ENCODE measurements at places on chromosomes 13 and 19.

- no peak for DNase-seq
Measured at GRCh38 chr19:17671906-17672305, 16.2 kb downstream of the UNC13A start.

- DNase-seq = no peak
Measured at GRCh38 chr19:3423183-3423829, 56.9 kb downstream of the NFIC start.

- no peak for DNase-seq
Measured at GRCh38 chr13:93765062-93765461, 538.5 kb downstream of the GPC6 start.

GRCh38 chr13:77599351-77599750, 63.8 kb downstream of the SCEL start:
- DNase-seq = no peak

DNA sequence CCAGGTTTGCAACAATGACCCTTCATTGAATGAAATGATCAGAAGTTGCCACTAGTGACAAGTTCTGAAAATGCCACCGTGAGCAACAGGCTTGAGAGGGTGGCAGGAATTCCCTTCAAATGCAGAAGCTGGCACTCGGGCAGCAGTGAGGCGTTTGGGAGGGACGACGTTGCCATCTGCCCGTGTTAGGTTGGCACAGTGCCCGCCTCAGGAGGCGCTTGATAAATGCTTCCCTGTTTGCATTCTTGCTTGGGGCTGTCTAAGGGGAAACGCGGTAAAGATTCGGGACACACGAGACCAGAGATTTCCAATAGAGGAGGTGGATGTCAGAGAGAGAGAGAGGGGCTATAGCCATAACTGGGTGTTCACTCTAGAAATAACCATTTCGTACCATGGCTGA, 101.9 kb downstream of the TEX29 start:
- no peak for DNase-seq

DNA sequence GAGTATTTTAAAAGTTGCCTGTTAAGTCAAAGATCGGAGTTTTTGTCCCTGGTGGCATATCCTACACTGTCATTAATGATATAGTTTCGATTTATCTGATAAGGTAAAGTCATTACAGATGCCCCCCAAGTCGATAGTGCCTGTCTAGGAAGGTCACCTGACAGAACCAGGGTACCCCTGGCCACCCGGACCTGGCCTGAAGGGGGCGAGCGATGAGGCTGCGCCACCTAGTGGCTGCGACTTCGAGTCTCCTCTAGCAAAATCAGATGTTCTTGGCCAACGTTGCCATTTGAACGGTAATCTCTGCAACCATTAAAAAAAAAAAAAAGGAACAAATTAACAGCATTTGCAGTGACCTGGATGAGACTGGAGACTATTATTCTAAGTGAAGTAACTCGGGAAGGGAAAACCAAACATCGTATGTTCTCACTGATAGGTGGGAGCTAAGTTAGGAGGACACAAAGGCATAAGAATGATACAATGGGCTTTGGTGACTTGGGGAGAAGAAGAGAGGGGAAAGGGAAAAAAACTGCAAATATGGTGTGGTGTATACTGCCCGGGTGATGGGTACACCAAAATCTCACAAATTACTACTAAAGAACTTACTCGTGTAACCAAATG, 565.1 kb downstream of the LIG4 start:
- DNase-seq = peak; percentile 35

- no peak for DNase-seq
Measured at GRCh38 chr13:24632382-24633121, 47.7 kb upstream of the ATP12A start.

- DNase-seq = peak; percentile 96
Measured at GRCh38 chr13:32984857-32985626, 31.2 kb upstream of the KL start.

DNA sequence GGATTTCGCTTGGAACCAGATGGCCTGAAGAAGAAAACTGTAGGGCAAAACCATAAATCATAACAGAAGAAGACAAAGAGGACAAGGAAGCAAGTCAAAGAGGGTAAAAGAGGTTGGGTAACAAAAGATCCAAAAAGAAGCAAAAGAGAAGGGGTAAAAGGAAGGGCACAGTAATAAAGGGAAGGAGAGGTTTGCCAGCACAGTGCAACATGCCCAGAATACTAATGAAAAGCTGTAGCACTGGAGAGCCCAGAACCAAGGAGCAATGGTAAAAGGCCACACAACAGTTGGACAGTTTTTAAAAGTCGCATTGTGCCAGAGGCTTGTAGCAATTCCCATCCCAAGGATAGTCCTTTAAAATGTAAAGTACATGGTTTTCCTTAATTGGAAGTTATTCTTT, 506.6 kb downstream of the PCDH9 start:
- no peak for DNase-seq

DNA sequence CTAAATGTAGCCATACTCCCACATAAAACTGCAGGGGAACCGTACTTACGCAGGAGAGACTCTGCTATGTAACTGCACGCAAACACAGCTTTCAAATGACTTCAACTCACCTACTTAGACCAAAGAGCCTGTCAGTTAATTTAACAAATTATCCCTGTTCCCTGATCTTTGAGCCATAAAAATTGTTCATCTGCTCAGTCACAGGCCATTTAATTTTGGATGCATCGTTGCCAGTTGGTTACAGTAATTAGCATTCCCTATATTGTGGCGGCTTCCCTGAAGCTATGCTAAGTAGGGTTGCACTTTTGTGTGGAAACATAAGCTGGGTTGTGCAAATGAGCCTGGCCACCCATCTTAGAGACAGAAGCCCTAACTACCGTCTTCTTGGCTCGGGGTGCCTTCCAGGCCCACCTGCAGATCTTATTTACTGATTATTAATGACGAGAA, 21.2 kb upstream of the OBI1 start:
- peak; percentile 74 for DNase-seq

- no peak for DNase-seq
Measured at GRCh38 chr13:52366291-52366690, 39.7 kb downstream of the THSD1 start.

- no peak for DNase-seq
Measured at GRCh38 chr13:99866781-99867180, 104.8 kb downstream of the ZIC5 start.

GRCh38 chr13:57666131-57666953, 34.8 kb downstream of the PCDH17 start:
- peak; percentile 62 for DNase-seq

DNA sequence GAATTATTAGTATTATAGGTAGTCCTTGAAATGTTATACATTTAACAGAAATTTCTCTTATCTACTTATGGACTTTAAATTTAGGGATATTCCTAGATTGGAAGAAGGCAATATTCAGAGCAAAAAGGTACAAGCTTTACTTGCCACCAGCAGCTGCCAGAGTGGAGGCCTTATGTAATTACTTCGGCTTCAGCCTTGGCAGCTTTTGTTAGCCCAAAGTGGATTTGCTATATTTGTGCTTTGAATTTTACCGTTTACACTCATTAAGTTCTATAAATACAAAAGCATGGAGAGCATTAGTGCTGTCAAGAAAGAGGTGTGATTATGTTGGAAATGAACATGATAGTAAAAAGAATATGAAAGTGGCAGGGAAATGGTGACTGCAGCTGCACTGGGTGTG, 319.9 kb downstream of the ATP8A2 start:
- peak; percentile 64 for DNase-seq

All from NCI-H146 (cell line).